ENCODE measurements at places on chromosomes 1 and 21. TPM values are rescaled to one million over a fixed set of nuclear protein-coding genes. Genes with fewer than 3 reads are reported as not detected.

GRCh38 chr1:186802388-186802787 is 26.4 kb upstream of the PLA2G4A start:
- no peaks in the 10 kb centered on the region for H3K4me1 ChIP-seq
- no peak overlapping the region for H3K27ac ChIP-seq
- DNase-seq, result no peak
- no peaks in the 10 kb centered on the region for H3K36me3 ChIP-seq
- no peaks in the 10 kb centered on the region for H3K27me3 ChIP-seq
- no peak overlapping the region for H3K4me3 ChIP-seq

Gene FCRLB
- total RNA-seq, result 1.2 TPM

- H3K4me1 ChIP-seq, result no peaks in the 10 kb centered on the region
- H3K27ac ChIP-seq, result no peak overlapping the region
- no peak for DNase-seq
- no peaks in the 10 kb centered on the region for H3K27me3 ChIP-seq
- H3K4me3 ChIP-seq, result no peak overlapping the region
These were observed 41.3 kb downstream of the PLPPR4 start for GRCh38 chr1:99305626-99306025.

Gene FAM177B
- 0.30 TPM for total RNA-seq

Gene SLC35F3
- not detected for total RNA-seq
